GM23248 (cell line): ENCODE measurements at places on chromosomes 5 and 9. TPM values are rescaled to one million over a fixed set of nuclear protein-coding genes. Genes with fewer than 3 reads are reported as not detected.
A peak's percentile ranks its signal among the peaks of the same experiment; 100 is the strongest.

Gene NEURL1B
- 0.38 and 1.8 TPM in 2 replicates for total RNA-seq

GRCh38 chr5:78661691-78662090, 13.1 kb upstream of the LHFPL2 start:
- DNase-seq, result no peak

Gene RLN1
- not detected in 2 replicates for total RNA-seq

DNA sequence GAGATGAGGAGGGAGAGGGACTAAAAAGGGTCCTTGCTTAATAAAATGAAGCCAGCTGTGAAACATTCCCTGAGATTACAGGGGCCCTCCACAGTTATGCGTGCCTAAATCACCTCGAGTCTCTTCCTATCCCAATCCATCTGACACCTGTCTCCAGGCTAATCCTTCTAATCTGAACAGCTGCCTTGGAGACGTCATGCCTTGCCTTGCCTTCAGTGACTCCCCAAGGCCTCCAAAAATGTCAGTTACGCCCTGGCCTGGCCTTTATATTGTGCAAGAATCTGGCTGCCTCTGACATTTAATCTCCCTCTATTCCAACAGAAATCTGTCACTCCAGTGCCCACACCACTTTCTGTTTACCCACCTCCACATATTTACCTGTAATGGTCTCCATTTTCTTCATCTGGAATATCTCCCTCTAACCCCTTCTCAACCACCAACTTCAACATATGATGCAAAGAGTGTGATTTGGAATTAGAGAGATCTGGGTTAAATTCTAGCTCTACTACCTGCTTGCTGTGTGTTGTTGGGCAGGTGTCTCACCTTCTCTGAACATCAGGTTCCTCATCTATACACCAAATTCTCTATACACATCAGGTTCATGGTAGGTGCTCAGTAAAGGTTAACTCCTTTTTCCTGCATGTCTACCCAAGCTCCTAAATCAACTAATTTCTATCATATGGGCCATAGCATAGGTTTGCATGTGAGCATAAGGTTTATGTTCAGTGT, 57.9 kb downstream of the PTCD2 start:
- DNase-seq, result peak; percentile 58

- DNase-seq, result no peak
Measured at GRCh38 chr9:6855860-6856259, 98.1 kb downstream of the KDM4C start.

GRCh38 chr5:38423276-38424147, 132.9 kb downstream of the LIFR start:
- DNase-seq, result no peak

GRCh38 chr5:157450024-157450423, 10.0 kb upstream of the NIPAL4 start:
- DNase-seq, result no peak

DNA sequence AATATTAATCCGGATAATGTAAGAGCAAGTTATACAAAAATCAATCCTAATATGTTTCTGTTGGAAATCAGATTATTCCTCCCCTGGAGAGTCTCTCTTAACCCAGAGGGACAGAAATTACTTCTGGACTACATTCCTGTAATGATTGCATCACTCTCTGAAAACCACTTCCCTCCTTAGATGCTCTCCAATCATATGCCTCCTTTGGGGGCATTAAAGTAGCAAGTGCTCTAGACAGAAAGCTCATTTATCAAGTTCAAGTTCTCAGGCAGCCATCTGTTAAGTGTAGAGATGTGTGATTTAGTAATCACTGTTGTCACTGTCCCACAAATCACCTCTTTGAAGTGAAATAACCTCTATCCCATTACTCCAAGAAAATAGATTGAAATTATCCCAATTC, 247.1 kb downstream of the SLCO4C1 start:
- no peak for DNase-seq

Gene GMCL2
- total RNA-seq, result not detected in 2 replicates

GRCh38 chr5:177508221-177508611, 1.4 kb downstream of the DOK3 start:
- DNase-seq, result no peak

- no peak for DNase-seq
Measured at GRCh38 chr9:89781838-89782540, 177.2 kb downstream of the GADD45G start.

GRCh38 chr5:170441393-170441784, 52.2 kb upstream of the KCNMB1 start:
- no peak for DNase-seq

DNA sequence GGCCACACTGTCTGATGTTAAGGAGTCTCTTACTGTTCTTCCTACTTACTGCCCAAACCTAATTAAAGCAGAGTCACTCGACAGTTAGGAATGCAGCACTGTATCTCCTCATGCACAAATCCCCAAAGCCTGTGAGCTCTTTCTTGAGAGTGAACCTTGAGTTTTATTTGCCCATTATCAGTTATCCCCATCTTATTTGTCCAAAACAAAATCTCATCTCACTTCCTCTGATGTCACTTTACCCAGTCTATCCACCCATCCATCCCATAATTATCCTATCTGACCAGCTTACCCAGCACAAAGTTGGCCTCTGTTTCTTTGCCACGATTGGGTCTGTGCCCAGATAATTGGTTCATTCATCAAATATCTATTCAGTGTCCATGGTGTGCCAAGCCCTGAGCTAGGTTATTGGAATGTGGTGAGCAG, 250.8 kb downstream of the SLIT3 start:
- peak; percentile 81 for DNase-seq

DNA sequence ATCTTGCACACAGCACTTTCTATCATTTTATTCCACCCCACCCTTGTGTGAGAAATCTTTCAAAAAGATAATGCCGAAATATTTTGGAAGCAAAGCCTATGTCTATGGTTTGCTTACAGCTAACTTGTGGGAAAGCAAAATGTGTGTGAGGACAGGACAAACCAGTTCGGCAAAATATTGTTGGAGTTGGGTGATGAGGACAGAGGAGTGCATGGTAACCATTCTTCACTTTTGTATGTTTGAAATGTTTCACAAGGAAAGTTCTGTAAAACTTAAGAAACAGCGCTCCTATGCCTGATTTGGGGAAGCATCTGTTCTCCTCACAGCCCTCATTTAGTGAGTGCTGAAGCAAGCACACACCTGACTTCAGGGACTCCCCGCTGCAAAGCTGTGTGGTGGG, 62.0 kb upstream of the RNF130 start:
- DNase-seq, result no peak

GRCh38 chr9:126304207-126304970, 22.2 kb upstream of the MVB12B start:
- DNase-seq, result no peak

DNA sequence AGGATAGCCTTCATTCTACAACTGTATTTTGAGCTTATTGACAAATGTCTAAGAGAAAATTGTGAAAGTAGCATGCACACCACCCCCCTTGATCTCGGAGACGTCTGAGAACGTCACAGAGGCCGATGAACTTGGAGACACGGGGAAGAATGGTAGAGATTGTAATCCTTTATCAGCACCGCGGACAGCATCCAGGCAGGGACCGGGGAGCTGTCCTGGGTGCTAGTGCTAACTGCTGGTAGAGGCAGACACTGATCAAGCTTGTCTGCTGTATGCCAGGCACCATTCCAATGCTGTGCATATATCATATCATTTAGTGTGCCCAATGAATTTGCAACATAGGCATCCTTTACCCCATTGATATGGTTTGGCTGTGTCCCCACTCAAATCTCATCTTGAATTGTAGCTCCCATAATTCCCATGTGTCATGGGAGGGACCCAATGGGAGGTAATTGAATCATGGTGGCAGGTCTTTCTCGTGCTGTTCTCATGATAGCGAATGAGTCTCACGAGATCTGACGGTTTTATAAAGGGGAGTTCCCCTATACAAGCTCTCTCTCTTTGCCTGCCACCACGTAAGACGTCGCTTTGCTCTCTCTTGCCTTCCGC, 98.8 kb downstream of the LHX2 start:
- peak; percentile 81 for DNase-seq

DNA sequence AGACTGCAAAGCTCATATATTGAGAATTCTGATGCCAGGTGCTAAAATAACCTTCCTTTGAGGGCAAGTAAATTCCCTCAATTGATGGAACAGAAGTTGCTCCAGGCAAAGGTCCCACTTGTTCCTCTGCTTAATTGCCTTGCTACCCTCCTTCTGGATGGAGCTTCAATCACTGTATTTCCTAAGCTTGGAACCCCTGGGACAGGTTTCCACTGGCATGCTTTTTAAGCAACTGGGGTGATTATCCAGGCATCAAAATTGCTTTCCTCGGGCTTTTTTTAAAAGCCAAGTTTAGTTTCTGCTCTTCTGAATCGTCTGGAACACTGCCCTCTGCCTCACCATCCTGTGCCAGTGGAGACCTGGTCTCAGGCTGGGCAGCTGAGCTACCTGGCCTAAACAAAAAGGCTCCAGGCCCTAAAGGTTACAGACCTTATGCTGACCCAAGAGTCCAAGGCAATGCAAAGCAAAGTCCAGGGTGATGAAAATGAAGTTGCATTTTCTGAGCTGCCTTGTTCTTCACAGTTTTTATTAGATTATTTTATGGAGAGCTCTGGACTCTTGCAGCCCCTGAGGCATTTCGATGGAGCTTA, 167.9 kb upstream of the CD180 start:
- no peak for DNase-seq

Gene FYB1
- total RNA-seq, result under 0.01 TPM in 1 of 2 replicates, not detected in the other

GRCh38 chr5:40404613-40405012, 275.1 kb upstream of the PTGER4 start:
- no peak for DNase-seq

DNA sequence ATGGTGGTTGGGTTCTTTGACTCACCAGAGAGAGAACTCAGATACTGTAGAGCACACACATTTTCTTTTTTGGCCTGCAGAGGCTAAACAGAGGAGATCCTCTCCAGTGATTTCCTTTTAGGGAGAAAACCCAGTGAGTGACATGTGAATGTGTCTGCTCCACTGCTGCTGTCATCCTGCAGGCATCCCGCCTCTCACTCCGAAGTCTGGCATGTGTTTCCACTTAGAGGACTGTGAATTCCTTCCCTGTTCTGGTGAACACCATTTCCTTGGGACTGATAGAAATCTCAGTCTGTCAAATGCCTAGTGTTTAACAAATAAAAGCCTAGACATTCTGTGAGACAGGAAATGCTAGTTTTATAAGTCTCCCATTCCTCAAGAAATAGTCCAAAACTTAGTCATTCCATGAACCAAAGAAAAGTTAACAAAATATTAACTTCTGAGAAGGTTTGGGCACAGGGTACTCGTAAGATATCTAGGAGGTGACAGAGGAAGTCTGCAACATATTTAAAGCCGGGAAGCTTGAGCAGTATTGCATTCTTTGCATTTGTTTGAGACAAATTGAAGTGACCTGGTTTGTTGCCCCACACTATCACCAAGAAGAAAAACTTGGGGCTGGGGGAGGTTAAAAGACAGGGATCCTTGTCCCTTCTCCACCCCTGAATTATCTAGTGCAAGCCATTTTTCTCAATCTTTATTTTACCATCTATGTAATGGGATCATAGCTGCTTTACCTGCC, 74.9 kb upstream of the NIPAL4 start:
- peak; percentile 98 for DNase-seq

Gene DNAH5
- 0.13 and 1.4 TPM in 2 replicates for total RNA-seq

DNA sequence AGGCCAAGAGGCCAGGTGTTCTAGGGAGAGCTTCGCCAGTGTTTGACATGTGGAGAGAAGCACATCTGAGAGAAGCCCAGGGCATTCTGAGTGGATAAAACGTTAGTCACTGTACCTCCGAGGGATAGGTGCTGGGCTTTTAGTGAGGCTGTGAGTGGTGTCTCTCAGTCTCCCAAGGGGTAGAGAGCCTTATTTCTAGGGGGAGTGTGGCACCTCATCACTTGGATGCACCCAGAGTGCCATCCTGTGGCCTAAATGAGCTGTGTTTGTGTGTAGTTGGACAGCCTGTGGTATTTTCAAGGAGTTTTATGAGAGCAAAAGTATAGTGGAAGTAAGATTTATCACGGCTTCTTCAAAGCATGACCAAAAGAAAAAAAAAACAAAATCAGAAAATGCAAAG, 1046.9 kb upstream of the WWC1 start:
- DNase-seq, result no peak

Gene NPR3
- 87.1 and 97.0 TPM in 2 replicates for total RNA-seq

DNA sequence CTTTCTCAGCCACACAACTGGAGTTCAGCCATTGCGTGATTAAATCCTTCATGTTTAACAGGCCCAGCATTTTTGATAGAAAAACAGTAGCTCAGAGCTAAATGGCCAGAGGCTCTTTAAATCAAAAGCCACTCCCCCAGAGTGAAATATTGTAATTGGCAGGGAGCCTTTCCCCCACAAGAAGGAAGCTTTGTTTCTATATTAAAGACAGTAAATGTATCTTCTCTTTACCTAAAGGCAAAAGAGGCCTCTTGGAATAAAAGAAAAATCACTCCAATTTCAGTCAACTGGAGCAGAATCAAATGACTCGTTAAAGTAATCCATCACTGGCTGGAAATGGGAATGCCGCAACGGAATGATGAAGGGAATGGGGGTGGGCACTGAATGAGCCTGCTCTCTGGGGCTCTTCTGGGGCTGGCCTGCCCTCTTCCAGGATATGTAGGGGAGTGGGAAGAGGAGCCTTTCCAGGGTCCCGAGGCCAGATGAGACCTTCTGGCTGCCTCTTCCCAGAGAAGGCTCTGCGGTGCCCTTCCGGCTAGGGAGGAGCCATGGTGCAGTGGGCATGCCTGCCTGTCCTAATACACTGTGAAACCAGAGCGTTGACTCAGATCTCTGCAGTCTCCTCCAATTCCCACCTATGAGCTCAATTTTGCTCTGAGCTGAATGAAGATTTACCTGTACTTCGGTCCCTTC, 45.2 kb downstream of the ANKDD1B start:
- DNase-seq, result peak; percentile 70

DNA sequence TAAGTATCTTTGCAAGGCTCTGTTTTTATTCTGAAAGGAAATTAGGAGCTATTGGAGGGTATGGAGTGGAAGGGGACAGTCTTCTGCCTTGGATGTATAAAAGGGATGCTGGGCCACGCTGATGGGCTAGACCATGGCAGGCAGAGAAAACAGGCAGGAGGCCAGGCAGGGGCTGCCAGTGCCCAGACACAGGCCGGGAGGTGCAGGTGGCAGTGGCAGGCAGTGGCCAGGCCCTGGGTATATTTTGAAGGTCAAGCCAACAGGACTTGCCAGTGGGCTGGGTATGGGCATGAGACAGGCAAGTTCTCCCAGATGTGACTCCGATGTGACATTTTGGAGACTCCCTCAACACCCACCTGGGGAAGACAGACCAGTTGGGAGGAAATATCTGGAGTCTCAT, 131.9 kb downstream of the KCNIP1 start:
- DNase-seq, result no peak

Gene FGFR4
- total RNA-seq, result not detected in 2 replicates

DNA sequence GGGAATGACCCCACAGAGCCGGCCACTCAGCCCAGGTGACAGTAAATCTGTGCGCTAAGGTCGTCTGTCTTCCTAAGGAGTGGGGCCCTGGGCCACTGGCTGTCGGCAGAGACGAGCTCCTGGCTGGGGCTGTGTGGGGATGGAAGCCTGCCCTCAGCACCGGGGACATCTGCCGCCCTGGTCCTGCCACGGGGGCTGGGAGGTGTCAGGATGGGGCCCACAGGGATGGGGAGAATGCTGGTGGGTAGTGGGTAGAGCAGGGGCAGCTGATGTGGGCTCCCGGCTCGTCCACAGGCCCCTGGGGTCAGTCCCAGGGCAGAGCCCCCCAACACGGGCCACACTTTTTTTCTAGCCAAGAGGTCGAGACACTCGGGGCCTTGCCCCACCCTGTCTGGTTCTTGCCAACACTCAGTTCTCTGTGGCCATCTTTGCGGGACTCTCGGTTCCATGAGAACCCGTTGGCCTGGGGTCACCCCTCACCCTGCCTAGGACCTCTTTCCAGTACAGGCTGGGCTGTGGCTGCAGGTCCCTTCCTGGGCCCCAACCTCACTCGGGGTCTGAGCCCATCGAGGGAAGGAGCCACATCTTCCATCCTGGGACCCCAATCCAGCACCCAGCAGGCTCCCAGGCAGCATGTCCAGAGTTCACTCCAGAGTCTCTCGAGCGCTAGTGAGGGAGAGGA, 45.0 kb downstream of the DBH start:
- no peak for DNase-seq

- DNase-seq, result no peak
Measured at GRCh38 chr9:83322438-83322837, 215.8 kb downstream of the FRMD3 start.
